Skin of body (tissue), 3 donors: ENCODE measurements at places on chromosomes 7 and 10. TPM values are rescaled to one million over a fixed set of nuclear protein-coding genes. Genes with fewer than 3 reads are reported as not detected.

- DNase-seq: no peak
Measured at GRCh38 chr7:12130609-12131008, 80.5 kb upstream of the TMEM106B start.

DNA sequence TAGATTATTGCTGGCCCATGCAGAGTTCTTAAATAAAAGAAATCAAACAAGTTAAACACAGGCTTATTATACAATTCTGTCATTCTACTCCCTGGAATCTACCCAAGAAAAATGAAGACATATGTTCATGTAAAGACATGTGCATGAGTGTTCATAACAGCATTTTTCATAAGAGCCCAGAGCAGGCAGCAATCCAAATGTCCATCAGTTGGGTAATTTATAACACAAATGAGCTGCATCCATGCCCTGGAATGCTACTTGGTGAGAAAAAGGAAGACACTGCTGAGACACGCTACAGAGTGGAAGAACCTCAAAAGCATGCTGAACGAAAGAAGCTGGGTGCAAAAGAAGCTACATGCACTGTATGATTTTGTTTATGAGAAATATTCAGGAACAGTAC lies 342.6 kb downstream of the TCERG1L start:
- DNase-seq: peak; percentile 87

The SLC26A5 gene
- total RNA-seq: 0.20 TPM

- no peak for DNase-seq
Measured at GRCh38 chr10:6148908-6149307, 53.8 kb upstream of the PFKFB3 start.

DNA sequence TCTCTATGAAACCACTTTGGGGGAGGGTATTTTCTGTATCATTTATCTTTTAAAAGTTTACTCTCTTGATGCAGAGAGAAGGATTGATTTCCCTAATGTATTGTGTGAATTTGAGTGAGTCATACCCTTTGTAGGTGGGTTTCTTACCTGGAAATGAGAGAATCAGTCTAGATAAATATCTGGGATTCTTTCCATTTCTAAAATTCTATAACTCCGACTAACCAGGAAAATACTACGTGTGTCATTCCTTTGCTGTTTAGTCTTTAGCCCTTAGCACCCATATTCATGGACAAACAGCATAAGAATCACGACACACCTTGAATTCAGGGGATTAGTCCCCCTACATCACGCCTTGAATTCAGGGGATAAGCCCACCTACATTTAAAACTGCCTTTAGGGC lies 139.1 kb downstream of the GATA3 start:
- no peak for DNase-seq

The ZNF365 gene
- 2.7 TPM for total RNA-seq

The ASAH2B gene
- total RNA-seq: 3.4 TPM

GRCh38 chr7:3408814-3409595 lies 108.0 kb downstream of the SDK1 start:
- no peak for DNase-seq

GRCh38 chr7:121530227-121531174 lies 134.4 kb upstream of the FAM3C start:
- peak; percentile 33 for DNase-seq

DNA sequence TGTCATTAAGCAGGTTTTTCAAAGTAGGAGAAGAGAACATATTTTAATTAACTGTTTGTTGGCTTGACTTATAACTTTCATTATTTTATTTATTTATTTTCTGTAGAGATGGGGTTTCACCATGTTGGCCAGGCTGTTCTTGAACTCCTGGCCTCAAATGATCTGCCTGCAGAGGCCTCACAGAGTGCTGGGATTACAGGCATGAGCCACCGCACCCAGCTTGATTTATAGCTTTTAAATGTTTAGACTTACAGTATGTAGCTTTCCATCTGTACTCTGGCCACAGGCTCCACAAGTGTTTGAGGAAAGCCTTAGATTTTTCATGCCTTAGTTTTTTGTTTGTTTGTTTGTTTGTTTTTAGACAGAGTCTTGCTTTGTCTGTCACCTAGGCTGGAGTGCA lies 72.7 kb upstream of the IFRD1 start:
- no peak for DNase-seq

DNA sequence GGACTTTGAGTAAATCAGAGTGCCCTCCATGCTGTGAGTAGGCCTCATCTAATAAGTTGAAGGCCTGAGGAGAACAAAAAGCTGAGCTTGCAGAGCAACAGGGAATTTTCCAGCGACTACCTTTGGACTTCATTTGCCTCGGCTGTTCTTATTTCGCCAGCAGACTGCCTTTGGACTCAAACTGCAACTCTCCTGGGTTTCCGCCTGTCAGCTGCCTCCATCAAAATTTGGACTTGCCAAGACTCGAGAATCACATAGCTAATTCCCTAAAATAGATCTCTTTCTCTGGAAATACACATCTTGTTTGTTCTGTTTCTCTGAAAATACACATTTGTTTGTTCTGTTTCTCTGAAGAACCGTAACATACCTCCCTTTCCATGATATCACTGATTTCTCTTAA lies 93.8 kb downstream of the ITGB8 start:
- DNase-seq: no peak

DNA sequence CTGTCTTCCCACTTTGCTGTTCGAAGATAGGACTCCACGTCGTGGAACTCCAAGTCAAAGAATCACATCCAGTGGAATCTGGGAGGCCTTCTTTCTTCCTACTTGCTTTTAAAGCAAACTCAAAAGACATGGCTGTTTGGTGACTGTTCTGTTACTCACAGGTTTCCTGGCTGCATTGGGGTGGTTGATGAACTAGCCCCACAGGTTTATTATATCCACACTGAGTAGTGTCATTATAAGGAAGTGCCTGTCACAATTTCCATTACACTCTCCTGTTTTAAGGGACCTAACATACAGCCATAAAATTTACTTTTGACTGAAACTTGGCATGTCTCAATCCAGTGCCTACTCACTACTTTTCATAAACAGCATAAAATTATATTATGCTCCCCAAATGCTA lies 287.3 kb upstream of the SP4 start:
- no peak for DNase-seq

The MEIG1 gene
- not detected for total RNA-seq

The PSTK gene
- 4.1 TPM for total RNA-seq

DNA sequence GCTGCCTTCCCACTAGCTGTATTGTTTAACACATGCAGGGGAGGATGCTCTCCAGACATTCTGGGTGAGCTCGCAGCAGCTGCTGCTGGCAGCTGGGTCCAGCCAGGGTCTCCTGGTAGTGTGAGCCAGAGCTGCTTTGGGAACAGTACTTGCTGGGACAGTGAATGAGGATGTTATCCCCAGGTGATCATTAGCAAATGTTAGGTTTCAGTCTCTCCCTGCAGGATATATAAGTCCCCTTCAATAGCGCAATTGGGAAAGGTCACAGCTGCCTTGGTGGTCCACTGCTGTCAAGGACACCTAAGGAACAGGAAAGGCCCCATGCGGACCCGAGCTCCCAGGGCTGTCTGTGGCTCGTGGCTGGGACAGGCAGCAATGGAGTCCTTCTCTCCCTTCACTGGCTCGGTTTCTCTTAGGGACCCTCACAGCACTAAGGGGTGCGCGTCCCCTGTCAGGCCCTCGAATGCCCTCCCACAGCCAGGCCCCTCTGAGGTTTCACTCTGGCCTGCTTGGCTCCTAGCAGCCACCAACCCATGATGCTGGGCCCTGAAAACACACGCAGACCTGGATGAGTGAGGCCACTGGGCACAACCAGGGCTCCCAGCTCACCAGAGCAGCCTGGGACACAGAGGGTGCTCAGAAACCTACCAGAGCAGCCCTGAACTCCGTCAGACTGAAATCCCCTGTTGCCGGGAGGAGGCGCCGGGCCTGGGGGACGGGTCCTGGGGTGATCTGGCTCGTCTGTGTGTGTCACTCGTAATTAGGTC lies 173.0 kb upstream of the LANCL2 start:
- no peak for DNase-seq

The ZNF282 gene
- total RNA-seq: 17.8 TPM

The KIF11 gene
- 15.1 TPM for total RNA-seq

DNA sequence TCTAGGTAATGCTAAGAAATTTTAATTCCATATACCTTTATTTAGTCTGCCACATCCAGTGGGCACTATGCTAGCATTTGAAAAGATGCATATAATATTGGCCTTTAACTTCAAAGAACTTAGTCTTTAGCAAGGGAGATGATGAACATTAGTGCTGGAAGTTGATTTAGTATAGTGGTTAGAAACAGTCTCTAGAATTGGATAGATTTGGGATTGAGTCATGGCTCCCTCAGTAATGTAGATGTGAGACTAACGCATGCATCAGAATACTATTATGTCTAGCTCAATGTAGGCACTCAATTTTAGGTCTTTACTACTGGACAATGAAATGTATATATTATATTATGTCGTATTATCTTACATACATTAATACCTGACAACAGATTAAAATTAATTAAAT lies 5.8 kb downstream of the DKK1 start:
- DNase-seq: no peak

- peak; percentile 53 for DNase-seq
Measured at GRCh38 chr7:16028103-16028502, 341.6 kb upstream of the MEOX2 start.

DNA sequence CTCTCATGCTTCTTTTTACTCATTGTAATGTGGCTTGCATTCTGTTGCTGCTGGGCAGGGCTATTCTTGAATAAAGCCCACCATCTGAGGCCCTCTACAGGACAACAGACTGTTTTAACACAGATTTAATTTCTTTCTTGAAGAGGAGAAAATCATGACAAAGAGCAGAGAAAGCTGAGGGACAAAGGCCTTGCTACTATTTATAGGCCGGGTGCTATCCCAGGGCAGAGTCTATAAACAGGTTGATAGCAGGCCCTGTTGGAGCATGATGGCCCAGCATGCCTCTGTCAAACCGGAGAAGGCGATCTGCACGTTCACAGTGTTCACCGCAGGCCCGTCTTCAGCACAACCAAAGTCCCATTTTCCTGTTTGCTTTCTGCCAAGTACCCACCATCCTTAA lies 3.0 kb downstream of the VIPR2 start:
- DNase-seq: no peak

GRCh38 chr10:114021717-114022680 lies 21.7 kb upstream of the ADRB1 start:
- peak; percentile 72 for DNase-seq

- peak; percentile 23 for DNase-seq
Measured at GRCh38 chr7:75638594-75639070, 100.1 kb downstream of the HIP1 start.

DNA sequence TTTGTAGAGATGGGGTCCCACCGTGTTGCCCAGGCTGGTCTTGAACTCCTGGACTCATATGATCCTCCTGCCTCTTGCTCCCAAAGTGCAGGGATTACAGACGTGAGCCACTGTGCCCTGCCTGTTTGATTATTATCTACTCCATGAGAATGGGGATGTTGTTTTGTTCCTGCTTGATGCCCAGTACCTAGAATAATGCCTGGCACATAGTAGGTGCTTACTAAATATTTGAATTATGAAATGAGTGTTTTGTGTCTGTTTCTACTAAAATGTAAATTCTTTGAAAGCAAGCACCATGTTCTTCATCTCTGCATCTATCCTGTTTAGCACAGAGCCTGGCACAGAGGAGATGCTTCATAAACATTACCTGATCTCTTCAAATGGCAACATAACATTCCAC lies 40.9 kb downstream of the ZNF783 start:
- no peak for DNase-seq

DNA sequence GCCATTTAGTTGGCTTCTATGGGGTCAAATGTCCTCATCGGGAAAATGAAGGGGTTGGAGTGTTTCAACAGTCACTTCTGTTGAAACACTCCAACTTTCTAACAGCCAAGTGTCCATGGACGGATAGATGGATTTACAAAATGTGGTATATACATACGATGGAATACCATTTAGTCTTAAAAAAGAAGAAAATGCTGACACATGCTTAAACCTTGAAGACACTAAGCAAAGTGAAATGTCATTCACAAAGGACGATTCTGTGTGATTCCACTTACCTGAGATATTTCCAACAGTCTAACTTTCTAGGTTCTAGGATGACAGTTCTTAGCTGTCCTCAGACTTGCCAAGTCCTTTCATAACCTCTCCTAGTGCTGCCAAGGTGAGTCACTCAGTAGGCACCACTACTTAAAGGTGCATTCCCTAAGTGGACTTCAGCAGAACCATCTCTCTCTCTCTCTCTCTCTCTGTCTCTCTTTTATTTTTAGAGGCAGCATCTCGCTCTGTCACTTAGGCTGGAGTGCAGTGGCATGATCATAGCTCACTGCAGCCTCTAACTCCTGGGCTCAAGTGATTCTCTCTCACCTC lies 69.0 kb downstream of the DENND2A start:
- no peak for DNase-seq

The GATA3 gene
- total RNA-seq: 16.0 TPM

The MOSPD3 gene
- 5.8 TPM for total RNA-seq

- DNase-seq: no peak
Measured at GRCh38 chr10:667096-667495, 22.4 kb downstream of the DIP2C start.

DNA sequence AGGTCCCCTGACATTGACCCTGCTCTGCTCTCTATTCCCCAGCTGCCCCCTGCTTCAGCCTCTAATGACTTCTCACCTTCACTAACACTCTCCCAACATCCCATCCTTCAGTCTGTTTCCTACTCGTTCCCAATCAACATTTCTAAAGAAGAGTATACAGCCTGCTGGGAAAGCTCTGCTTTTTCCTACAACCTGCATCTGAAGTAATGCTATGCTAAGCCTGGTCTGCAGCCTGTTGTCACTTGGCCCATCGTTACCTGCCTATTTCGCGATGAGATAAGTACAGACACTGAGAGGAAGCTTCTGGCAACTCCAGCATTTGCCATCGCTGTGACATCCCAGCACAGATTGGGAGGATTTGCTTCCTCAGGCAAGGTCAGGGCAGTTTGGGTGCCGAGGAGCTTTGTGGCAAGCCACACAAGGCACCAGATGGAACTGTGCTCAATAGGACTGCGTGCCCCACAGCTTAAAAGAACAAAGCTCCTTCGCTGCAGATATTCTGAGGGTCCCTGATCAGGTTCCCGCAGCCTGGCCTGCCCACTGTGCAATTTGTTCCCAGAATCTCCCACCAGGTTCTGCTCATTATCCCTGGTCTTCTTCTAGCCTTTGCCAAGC lies 51.4 kb downstream of the PKD1L1 start:
- no peak for DNase-seq

- peak; percentile 47 for DNase-seq
Measured at GRCh38 chr7:148699024-148699781, 500 bp downstream of the CUL1 start.

The NEUROG3 gene
- not detected for total RNA-seq

GRCh38 chr10:114239117-114239993 lies at the start of gene VWA2:
Gene VWA2, plus strand, starts transcription at chr10:114239254. Its CDS starts 9,460 bp downstream, at chr10:114248714.
- no peak for DNase-seq

The NODAL gene
- total RNA-seq: not detected

- no peak for DNase-seq
Measured at GRCh38 chr7:38824948-38825347, 84.0 kb downstream of the VPS41 start.

GRCh38 chr10:102948176-102948575 lies 30.1 kb downstream of the CNNM2 start:
- DNase-seq: no peak

DNA sequence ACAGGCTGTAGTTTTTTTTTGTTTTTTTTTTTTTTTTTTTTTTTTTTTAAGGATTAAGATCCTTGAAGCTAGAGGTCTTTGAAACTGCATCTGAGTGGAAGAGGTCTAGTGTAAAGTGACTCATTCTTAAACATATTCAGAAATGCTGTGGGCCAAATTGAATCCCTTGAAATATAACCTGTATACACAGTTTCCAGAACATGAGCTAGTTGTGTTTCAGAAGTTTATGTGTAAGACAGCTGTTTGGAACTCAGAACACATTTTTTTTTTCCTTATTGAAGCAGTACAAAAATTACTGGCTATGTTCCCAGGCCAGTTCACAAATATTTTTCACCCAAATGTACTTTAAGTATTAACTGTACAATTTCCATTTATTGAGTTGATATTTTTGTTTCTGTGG lies 67.9 kb downstream of the PPP1R9A start:
- DNase-seq: peak; percentile 89

The BMPR1A gene
- total RNA-seq: 58.5 TPM
